Muscle of leg (tissue), 16 donors: ENCODE measurements at places on chromosomes 7 and 10.

DNA sequence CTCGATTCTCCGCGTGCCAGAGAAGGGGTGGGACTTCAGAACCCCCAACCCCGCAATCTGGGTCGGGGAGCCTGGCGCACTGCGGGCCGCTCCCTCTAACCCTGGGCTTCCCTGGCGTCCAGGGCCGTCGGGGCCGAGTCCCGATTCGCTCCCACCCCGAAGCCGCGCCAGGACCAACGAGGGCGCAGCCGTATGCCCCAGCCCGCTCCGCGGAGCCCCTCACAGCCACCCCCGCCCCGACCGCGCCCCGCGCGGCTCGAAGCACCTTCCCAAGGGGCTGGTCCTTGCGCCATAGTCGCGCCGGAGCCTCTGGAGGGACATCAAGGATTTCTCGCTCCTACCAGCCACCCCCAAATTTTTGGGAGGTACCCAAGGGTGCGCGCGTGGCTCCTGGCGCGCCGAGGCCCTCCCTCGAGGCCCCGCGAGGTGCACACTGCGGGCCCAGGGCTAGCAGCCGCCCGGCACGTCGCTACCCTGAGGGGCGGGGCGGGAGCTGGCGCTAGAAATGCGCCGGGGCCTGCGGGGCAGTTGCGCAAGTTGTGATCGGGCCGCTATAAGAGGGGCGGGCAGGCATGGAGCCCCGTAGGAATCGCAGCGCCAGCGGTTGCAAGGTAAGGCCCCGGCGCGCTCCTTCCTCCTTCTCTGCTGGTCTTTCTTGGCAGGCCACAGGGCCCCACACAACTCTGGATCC, at the start of gene LEP:
TSS of gene LEP (plus strand) at position 583 of the 691 bp plus-strand sequence. CDS start 10,741 bp downstream, outside the sequence.
- H3K36me3 ChIP-seq, result no peaks in the 10 kb centered on the region
- H3K4me3 ChIP-seq, result no peak within 1 kb of the TSS
- H3K27ac ChIP-seq, result no peak within 1 kb of the TSS
- H3K27me3 ChIP-seq, result peaks cover 42% of the 10 kb centered on the region
- H3K4me1 ChIP-seq, result no peaks in the 10 kb centered on the region
- no peak for DNase-seq

GRCh38 chr7:113270790-113271189, 152.4 kb upstream of the SMIM30 start:
- H3K4me1 ChIP-seq, result no peaks in the 10 kb centered on the region
- H3K27me3 ChIP-seq, result no peaks in the 10 kb centered on the region
- no peaks in the 10 kb centered on the region for H3K36me3 ChIP-seq

- H3K4me1 ChIP-seq, result no peaks in the 10 kb centered on the region
- H3K27ac ChIP-seq, result no peak overlapping the region
- H3K4me3 ChIP-seq, result no peak overlapping the region
- no peak for DNase-seq
- H3K36me3 ChIP-seq, result no peaks in the 10 kb centered on the region
These were observed 114.1 kb downstream of the CPED1 start for GRCh38 chr7:121102619-121103018.

- no peak for DNase-seq
- H3K27ac ChIP-seq, result no peak overlapping the region
- no peaks in the 10 kb centered on the region for H3K4me1 ChIP-seq
- no peaks in the 10 kb centered on the region for H3K36me3 ChIP-seq
- no peaks in the 10 kb centered on the region for H3K27me3 ChIP-seq
These were observed 213.1 kb downstream of the TPK1 start for GRCh38 chr7:144622745-144623144.

GRCh38 chr10:19580691-19581090, 235.5 kb upstream of the PLXDC2 start:
- H3K27ac ChIP-seq, result no peak overlapping the region
- peak; percentile 78 for DNase-seq
- H3K36me3 ChIP-seq, result no peaks in the 10 kb centered on the region
- no peaks in the 10 kb centered on the region for H3K4me1 ChIP-seq
- no peaks in the 10 kb centered on the region for H3K27me3 ChIP-seq
- H3K4me3 ChIP-seq, result no peak overlapping the region
